ENCODE measurements at places on chromosomes 2 and 18.

DNA sequence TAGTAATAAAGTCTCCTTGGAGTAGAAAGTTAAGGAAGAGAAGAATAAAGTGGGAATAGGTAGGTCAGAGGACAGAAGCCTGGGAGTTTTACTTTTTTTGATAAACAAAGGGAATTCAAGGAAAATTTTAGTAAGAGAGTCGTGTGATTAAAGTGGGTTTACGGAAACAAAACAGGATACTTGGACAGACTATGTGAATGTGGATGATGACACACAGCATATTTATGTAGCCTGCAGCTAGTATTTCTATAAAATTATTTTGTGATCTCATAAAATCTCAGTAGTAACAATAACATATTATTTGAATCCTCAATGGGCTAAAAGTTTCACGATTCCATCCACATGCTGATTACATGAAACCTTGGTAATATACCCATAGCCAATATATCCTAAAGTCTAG is 450.7 kb upstream of the PIK3C3 start:
- DNase-seq, result no peak

- no peak for DNase-seq
Observed at GRCh38 chr2:131058214-131058843, 34.9 kb downstream of the FAM168B start.

DNA sequence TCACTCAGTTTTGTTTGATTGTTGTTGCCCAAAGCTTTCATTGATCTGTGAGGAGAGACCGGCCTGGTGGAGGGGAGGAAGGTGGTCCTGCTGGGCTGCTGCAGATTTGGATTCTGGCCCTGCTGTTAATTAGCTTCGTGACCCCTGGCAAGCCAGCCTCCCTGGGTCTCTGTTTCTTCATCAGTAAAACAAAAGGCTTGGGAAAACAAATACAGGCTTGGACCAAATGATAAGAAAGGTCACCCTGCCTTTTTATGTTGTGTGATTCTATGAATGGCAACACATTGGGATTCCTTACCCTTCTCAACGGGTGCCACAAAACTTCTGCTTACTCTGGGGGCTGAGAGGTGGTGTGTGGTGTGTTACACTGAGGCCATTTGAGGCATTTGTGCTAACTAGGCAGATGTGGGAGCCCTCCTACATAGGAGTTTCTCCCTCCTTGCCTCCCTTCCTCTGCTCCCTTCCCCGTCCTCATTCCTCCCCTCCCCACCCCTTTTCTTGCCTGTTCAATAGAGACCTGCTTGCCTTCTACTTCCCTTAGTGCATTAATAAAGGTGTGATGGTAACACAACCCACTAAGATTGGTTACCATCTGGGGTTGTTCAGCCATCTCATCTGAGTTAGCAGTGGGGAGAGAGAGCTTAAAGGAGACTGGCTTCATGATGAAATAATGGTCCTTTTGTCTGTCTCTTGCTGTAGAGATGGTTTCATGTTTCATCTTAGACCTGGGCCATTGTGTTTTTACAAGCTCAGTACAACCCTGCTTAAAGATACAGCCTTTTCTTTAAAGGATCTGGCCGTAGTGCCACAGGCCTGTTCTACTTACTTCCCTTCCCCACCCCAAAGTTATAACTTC is 96.2 kb downstream of the TANC1 start:
- DNase-seq, result no peak

GRCh38 chr18:9449600-9450414 is 25.5 kb upstream of the RALBP1 start:
- no peak for DNase-seq

GRCh38 chr18:33123862-33124518 is 316.5 kb downstream of the CCDC178 start:
- DNase-seq, result no peak

GRCh38 chr2:222288590-222289277 is 10.1 kb downstream of the PAX3 start:
- DNase-seq, result no peak

Measured in CD4-positive, alpha-beta T cell treated with Interleukin-17A for 4 hours (primary cell).